ENCODE measurements at places on chromosomes 16 and 17.

DNA sequence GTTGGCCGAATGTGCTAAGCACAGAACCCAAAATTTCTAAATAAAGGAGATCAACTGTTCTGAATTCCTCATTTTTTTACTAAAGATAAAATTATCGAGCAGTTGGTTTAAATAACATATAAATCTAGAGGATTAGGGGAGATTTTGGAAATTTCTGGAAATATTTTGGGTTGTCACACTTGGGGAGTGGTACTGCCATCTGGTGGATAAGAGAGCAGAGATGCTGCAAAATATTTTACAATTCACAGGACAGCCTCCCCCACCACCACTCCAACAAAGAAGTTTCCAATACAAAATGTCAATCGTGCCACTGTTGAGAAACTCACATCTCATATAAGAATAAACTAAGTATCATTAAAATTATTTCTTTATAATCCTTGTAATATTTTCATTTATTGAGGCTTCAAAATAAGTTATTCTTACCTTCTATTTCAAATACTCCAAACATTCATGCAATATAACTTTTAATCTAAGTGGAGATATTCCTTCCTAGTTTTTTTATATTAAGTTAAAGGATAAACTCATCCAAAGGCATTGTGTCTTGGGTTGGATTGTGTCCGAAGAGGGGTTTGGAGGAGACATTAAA lies 17.0 kb upstream of the ABCA8 start:
- DNase-seq = peak; percentile 14

DNA sequence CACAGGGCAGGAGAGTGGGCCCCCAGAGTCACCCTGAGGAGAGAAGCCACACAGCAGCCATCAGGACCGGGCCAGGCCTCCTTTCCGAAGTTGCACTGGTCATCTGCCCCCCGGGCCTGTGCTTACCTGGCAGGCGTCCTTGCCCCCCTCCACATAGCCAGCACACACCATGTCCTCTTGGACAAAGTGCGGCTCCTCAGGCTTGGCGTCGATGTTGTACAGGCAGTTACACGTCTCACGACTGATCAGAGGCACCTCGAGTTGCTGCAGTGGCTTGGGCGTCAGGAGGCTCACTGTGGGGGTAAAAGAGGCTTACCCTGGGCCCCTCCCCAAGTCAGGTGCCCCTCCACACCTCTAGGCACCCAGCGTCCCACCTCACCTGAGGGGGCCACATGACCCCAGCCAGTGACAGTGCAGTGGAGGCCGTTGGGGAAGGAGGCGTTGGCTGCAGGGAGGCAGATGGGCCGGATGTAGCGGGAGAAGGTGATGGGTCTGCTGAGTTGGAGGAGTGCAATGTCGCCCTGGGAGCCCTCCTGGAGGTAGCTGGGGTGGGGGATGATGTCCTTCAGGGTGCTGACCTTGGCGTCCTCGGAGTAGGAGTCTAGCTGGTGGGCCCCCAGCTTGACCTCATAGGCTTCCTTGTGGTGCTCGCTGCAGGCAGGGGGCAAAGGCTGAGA lies 3.1 kb downstream of the PRSS8 start:
- DNase-seq = no peak

DNA sequence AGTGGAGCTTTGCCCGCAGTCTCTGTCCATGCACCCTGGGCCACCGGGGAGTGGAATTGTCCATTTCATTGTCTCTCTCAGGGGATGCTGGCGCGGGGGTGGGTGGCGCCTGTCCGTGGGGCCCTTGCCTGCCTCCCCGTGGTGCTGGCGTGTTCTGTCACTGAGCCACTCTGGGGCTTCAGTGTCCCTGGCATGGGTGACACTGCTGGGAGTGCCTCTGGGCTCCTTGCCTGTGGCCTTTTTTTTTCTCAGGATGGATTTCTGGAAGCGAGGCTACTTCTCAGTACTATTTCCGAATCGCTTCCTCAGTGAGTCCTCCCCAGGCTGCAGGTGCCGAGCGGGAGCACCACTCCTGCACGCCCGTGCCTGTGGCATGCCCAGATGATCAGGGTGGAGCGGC lies 55.0 kb downstream of the PDPK1 start:
- DNase-seq = no peak

GRCh38 chr17:66965801-66966262 lies 1.3 kb downstream of the CACNG4 start:
- DNase-seq = no peak

DNA sequence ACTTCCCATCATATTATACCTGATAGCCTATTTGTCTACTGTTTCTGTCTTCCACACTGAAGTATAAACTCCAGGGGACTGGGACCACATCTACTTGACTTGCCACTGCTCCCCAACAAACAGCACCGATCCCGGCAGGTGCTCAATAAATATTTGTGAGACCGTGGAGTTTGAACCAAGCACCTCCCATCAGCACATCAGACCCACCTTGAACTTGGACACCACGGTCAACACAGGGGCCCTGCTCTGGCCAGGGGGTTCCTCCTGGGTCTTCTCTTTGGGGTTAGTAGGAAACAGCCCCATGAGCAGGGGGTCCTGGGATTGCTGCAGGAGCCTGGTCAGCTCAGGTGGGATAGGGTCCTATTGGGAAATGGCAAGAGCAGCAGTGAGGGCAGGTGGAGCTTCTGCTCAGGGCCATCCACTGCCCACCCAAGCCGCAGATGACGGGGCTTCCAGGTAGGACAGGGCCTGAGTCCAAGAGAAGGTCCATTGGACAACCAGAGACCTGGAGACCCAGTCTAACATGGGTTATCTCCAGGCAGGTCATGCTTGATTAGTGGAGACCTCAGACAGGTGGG lies 19.9 kb downstream of the ZNHIT3 start:
- DNase-seq = no peak

- DNase-seq = no peak
Measured at GRCh38 chr16:3155972-3156371, 21.1 kb downstream of the ZNF213 start.

GRCh38 chr17:3003296-3004149 lies 59.9 kb downstream of the OR1D5 start:
- DNase-seq = no peak

DNA sequence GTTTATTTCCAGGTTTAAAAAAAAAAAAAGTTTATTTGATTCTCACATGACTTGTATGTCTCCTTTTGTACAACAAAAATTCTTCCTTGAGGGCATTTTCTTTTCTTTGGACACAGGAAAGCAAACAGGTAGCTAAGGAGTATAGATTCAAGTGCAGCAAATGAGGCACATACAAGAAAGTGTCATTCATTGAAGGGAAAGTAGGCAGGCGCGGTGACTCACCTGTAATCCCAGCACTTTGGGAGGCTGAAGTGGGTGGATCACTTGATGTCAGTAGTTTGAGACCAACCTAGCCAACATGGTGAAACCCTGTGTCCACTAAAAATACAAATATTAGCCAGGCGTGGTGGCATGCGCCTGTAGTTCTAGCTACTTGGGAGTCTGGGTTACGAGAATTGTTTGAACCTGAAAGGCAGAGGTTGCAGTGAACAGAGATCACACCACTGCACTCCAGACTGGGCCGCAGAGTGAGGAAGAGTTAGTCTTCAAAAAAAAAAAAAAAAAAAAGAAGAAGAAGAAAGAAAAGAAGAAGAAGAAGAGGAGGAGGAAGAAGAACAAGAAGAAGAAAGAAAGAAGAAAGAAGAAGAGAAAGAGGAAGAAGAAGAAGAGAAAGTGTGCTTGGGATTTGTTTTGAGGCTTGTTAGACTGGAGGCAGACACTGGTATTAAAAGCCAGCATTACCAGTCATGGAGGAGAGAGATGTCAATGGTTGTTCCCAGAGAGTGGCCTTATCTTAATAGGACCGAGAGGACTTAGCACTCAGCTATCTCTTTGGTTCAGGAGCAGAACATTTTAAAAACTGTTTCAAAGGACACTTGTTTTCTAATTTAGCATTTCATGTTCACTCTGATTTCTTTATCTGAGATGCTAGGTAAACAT lies 19.7 kb downstream of the GINS3 start:
- DNase-seq = no peak

DNA sequence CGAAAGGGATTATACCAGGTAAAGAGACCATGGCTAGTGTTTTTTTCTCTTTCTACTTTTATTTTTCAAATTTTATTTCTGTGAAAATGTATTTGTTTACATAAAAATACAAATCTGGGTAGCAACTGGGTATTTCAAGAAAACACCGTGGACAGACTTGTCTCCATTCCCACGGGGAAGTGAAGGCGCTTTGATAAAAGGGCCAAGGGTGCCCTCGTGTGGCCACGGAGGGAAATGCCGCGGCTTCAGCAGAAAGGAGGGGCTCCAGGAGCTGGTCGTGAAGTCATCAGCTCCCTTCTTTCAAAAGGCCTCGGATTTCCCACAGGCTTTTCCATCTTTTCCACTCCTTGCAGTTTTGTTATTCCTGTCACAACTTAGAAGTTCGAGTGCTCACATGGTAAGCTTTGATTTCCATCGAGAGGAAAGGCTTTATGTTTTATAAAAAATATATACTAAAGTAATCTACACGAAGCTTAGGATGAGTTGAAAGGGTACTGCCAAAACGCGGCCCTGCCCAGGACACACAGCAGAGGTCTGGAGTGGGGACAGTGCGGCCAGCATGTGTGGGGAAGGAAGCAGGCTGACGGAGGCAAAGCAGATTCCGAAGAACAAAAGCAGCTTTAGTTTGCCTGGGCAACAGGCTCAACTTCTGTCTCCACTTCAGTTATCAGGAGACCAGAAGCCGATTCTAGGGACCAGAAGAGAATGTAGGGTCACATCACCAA lies 15.3 kb upstream of the MNT start:
- DNase-seq = peak; percentile 97

DNA sequence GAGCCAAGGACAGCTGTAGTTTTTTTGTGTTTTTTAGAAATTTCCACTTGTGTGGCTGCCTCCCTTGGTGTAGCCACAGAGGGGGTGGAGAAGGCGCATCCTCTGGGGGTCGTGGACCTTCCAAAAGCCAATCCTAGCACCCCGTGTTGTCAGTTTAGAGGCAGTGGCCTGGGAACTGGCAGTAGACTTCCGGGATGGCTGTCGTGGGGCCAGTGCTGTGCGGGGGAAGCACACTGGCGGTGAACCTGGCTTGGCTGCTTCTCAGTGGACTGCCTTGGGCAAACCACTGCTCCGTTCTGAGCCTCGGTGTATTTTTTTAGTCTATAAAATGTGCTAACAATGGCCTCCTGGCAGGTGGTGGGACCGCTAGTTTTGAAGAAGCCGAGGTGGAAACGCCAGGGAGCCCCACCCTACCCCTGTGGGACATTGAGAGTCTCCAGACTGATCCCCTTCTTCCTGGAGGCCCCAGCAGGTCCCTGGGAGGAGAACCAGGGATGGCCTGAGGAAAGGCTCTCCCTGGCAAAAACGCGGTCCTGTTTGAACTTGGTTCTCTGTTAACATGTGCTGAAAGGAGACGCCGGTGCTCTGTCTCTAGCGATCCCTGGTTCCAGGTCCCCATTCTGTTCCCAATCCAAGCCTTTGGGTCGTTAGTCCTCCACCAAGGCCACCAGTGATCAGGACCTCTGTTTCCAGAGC lies 125.7 kb downstream of the CMIP start:
- DNase-seq = no peak

DNA sequence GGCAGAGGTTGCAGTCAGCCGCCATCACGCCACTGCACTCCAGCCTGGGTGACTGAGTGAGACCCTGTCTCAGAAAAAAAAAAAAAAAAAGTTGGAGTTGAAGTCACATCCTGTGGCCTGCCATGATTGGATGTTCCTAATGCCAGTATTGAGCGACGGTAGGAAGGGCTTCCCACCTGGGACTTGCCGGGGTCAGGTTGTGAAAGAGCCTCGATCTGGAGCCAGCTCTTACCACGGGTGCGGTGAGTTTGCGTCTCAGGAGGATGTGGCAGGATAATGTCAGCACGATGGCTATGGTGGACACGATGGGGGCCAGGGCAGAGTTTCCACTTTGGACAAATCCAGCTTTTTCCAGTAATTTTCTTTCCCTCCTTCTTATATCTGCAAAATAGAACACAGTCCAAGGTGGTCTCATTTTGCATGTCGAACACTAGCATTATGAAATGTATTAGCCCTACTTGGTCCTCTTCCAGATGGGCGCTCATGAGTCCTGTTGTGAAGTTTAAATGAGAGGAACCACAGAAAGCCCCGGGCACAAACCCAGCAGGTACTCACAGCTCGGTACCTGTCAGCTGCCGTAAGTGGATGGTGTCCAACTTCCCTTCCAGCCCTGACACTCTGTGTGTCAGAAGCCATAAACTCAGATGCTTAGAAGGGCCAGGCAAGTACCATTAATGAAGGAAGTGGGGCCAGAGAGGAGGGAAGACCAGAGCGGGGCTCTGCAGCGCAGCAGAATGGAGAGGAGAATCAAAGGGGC lies 22.2 kb downstream of the ABCC12 start:
- DNase-seq = no peak

DNA sequence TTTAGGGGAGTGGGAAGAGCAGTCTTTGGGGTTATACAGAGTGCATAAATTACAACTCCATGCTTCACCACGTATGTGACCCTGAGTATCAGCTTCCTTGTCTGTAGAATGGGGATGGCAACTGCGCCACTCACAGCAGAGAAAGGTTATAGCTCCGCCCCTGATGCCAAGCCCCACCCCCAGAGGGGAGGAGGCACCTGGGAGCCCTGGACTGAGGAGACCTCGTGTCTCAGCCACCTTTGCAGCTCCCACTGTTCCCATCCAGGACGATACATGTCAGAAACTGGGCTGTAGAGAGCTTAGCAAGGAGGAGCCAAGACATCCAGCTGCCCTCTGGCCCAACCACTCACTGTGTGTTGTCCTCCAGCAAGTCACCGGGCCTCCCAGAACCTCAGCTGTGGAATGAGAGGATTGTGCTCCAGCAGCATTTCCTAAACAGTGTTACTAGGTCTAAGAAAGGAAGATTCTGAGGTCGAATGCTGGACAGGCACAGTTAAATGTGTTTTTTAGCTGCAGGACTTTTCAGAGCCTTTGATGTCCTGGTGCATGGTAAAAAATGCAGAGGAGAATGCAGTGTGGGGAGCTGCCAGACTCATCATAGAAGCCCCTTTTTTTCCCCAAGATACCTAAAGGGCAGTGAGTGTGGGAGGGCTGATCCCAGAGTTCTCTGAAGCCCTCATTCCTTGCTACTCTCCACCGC lies 49.4 kb downstream of the BEAN1 start:
- no peak for DNase-seq

GRCh38 chr16:55261301-55261700 lies 62.7 kb upstream of the IRX6 start:
- DNase-seq = no peak

- DNase-seq = no peak
Measured at GRCh38 chr17:2805961-2806360, 9.7 kb downstream of the RAP1GAP2 start.

- no peak for DNase-seq
Measured at GRCh38 chr17:45752246-45752645, 31.9 kb upstream of the CRHR1 start.

- DNase-seq = peak; percentile 43
Measured at GRCh38 chr16:83744441-83744981, 63.3 kb upstream of the HSBP1 start.

- no peak for DNase-seq
Measured at GRCh38 chr17:29063992-29064391, 21.1 kb downstream of the PIPOX start.

GRCh38 chr17:33229499-33229898 lies 63.6 kb downstream of the ASIC2 start:
- DNase-seq = no peak

GRCh38 chr17:72950242-72950931 lies 142.1 kb downstream of the SLC39A11 start:
- DNase-seq = no peak

GRCh38 chr17:27518048-27518447 lies 61.8 kb downstream of the KSR1 start:
- no peak for DNase-seq
